Fibroblast of skin of right biceps (primary cell): ENCODE measurements at places on chromosomes 3 and 15.

GRCh38 chr15:50698101-50698500 lies 11.5 kb upstream of the TRPM7 start:
- DNase-seq: no peak

GRCh38 chr3:192841428-192841827 lies 76.2 kb downstream of the MB21D2 start:
- no peak for DNase-seq

DNA sequence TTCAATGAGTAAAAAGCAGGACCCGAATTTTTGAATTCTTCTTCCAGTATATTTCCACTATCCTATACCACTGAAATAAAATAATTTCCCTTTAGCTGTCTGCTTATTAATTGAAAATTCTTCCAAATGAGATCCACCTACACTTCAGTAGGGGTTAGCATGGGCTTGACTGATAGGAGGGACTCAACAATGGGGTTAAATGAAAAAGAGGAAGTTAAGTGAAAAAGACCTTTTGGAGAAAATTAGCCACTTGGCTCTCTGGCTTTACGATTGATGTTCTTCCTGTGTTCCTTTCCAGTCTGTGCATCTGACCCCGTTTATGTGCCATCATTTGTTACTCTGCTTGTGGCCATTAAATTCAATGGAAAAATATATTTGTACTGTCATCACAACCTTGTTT lies 54.0 kb upstream of the GCNT3 start:
- no peak for DNase-seq

DNA sequence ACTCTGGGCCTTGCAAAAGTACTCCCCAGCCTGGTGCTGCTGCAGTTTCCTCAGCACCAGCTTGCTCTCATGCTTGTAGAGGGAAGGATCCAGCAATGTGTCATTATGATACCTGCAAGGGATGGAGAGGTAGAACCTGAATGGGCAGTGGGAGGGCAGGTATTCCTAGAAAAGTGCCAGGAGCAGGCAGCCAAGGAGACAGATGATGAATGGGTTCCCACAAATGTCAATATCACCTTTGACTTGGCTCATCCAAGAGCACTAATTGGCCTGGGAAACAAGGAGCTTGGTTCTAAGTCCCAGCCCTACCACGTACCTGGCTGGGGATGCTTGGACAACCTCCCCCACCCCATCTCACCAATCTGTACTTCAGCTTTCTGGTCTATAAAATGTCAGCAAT lies 9.4 kb downstream of the CILP start:
- no peak for DNase-seq

DNA sequence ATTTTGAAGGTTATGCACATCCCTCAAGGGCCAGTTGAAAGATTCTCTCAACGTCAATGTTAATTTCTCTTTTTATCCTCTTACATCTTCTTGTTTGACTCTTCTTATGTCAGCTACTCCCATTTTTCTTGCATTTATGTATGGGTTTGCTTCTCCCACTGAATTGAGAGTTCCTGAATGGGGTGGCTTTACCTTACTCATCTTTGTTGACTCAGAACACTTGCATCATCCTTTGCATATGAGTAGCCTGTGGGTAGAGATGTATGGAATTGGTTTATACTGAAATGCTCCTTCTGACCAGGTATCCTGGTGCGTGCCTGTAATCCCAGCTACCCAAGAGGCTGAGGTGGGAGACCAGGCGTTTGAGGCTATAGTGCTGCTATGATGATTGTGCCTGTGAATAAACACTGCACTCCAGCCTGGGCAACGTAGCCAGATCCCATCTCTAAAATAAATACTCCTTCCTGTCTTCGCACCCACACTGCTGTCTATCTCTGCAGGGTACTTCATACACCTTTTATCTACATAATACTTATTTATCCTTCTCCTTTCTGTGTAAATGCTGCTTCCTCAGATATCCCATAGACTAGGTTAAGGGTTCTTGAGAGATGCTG lies 123.6 kb upstream of the DPH6 start:
- DNase-seq: peak; percentile 46

GRCh38 chr3:122245513-122246174 lies 62.2 kb downstream of the CASR start:
- peak; percentile 64 for DNase-seq

DNA sequence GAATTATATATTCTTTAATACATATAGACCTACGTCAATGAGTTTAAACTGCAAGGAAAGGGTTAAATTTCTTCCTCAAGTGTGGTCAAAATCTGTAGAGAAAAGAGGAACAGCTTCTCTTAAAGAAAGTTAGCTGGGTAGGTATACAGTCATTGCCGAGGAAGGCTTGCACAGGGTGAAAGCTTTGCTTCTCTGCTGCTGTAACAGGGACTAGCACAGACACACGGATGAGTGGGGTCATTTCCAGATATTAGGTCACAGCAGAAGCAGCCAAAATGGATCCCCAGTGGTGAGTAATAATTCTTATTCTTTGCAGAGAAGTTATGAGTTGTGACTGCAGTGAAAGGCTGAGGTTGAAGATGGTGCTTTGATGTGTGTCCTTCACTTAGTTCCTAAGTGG lies at the start of gene CD86:
CD86 (plus strand) TSS at position 148 of the 400 bp plus-strand sequence; CDS start at position 276, 128 bp downstream.
- no peak for DNase-seq

- DNase-seq: no peak
Measured at GRCh38 chr3:101155825-101156224, 162.6 kb upstream of the ABI3BP start.

DNA sequence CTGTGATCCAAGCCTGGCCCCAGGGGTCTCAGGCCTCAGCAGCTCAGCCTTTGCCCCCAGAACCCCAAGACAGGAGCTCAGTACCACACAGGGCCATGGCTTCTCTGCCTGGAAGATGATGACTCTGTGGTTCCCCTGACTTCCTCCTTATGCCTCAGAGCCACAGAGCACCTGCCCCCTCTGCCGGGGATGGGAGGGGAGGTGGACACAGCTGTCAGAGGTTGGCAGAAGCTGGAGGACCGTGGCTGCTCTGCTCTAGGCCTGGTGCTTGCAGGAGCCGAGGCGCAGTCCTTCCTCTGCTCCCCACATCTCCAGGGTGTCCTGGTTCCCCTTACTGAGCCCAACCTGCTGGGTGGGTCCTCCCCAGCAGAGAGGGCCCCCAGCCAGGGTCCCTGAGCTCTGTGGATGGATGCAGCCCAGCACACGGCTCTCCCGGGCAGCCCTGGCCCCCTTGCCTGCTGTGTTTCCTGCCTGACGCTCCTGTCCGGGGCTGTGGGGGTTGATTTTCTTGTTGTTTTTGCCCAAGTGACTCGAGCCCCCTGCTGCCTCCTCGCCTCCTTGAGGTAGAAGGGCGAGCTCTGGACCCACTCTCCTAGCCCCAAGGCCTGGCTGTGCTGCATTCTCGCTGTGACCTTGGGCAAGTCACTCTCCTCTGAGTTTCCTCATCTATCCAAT lies 36.6 kb downstream of the PSTPIP1 start:
- no peak for DNase-seq

GRCh38 chr3:48387634-48388033 lies 15.6 kb downstream of the FBXW12 start:
- no peak for DNase-seq

DNA sequence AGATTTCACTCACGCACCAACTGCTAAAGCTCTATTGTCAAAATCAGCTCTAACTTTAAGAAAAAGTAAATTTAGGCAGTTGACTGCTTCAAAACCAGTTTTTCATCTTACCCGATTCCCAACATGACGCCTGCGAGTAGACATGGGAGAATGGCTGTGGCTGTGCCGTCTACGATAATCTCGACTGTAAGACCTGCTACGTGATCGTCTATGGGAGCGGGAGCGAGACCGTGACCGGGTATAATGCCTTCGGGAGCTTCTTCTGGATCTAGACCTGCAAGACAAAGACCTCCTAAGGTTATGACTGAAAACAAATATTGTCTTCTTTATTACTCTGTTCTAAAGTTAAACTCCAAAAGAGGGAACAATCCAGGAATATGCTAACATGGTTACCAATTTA lies 12.5 kb downstream of the TRA2B start:
- no peak for DNase-seq

GRCh38 chr3:46085421-46086082 lies 58.3 kb upstream of the XCR1 start:
- no peak for DNase-seq

GRCh38 chr3:34001022-34001421 lies 202.6 kb downstream of the PDCD6IP start:
- DNase-seq: no peak

DNA sequence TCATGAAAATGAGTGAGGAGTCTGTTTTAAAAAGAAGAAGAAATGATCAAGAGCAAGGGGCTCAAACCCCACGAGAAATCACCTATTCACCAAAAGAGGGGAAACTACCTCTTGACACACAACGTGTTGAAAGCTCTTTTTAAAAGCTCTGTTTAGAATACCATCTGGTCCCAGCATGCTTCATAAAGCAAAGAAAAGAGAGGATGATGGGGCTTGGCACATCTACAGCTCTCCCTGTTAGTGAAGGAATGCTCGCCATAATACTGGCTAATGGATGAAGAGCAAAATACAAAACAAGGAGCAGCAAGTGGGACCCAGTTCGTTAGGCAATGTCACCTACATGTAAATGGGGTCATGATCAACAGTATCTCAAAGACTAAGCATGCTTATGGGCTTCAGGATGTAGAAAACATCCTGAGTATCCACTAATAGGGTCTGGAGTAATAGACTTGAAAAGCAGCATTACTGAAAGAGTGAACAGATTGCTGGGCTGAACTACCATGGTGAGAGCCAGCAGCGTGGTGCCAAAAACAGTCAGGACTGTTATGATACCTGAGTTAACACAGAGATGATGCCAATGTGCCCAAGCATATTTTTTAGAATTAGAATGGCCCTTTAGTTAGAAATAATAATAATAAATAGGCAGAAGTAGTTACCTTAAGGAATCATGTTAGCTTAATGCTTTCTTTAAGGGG lies 159.7 kb upstream of the POU1F1 start:
- peak; percentile 20 for DNase-seq

GRCh38 chr3:49998326-49998725 lies 58.4 kb downstream of the RBM6 start:
- peak; percentile 40 for DNase-seq

- peak; percentile 60 for DNase-seq
Measured at GRCh38 chr15:41904541-41905005, 10.7 kb upstream of the SPTBN5 start.

DNA sequence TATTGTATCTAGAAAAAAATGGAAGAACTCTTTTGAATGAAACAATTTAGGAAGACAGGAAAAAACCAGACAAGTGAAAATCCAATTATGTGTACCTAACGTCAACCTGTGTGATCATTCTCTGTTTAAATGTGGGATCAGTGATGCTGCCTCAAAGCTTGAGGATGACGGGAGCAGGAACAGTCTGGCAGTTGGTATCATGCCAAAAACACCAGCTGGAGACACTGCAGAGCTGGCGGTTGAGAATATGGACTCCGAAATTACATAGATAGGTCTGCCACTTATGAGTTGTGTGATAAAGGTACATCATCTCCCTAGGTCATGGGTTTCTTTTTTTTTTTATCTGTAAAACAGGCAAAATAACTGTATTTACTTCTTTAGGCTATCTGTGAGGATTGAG lies 480.5 kb downstream of the CNTN4 start:
- DNase-seq: no peak
